ENCODE measurements at places on chromosomes 7 and 10.

DNA sequence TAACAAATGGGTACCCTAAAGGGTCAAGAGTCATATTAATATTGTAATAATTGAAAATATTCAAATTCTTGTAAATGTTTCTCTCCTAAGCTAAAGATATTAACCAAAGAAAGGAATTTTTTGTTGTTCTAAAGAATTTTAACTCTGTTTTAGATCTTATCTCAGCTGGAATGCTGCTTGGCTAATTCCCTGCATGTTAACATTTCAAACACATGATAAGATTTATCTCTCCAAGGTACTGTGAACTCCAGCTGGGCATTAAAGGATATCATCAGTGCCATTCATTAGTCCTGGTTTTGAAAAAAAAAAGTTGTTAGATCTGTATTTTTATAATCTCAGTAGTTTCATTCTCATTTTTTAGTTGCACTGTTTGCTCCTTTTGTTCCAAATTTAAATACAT lies 76.9 kb downstream of the MAPK8 start:
- no peak for DNase-seq

DNA sequence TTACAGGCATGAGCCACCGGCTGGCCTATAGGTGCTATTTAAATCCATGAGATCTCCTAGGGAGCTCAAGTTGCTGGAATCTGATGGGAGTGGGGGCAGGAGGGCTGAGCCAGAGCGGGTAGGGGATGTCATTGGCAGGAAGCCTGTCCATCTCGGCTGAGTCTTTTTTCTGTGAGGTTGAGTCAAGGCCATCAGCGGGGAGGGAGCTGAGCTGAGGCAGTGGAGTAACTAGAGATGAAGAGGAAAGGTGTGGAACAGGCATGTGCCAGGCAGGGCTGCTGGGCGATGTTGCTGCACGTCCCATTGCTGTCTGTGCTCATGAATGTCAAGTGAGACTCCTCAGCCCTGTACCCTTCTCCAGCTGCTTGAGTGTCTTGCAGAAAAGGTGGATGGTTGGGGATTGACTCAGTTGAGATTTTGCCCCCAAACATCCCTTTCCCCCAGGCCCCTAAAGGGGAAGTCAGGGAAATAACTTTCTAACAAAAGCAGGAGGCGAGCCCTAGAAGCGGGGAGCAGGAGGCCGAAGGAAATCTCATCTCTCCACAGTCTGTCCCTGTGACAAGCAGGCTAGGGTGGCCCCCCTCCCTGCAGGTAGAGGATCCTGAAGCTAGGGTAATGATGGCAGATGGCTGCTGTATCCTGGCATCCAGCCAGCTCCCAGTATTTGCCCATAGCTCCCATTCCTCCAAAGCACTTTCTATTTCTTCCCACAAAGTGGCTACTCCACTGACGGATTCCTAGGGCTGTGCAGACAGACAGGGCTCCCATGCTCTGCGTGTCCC lies 5.4 kb downstream of the ATP6V1F start:
- DNase-seq, result no peak

DNA sequence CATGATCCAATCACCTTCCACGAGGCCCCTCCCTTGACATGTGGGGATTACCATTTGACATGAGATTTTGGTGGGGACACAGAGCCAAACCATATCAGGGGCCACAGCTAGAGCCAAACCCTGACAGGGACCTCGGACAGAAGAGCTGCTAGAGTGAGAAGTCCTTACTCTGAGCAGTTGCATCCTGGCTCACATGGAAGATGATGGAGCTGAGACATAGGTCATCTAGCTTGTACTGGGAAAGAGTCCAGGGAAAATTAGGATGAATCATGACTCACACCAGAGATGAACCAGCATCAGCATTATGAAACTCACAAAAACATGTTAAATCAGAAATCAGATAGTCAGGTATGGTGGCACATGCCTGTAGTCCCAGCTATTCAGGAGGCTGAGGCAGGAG lies 12.8 kb upstream of the FMC1 start:
- no peak for DNase-seq

- DNase-seq, result no peak
These were observed 36.3 kb downstream of the SUFU start for GRCh38 chr10:102540023-102540422.

- no peak for DNase-seq
These were observed 111.3 kb downstream of the PTPN20 start for GRCh38 chr10:47022311-47023131.

DNA sequence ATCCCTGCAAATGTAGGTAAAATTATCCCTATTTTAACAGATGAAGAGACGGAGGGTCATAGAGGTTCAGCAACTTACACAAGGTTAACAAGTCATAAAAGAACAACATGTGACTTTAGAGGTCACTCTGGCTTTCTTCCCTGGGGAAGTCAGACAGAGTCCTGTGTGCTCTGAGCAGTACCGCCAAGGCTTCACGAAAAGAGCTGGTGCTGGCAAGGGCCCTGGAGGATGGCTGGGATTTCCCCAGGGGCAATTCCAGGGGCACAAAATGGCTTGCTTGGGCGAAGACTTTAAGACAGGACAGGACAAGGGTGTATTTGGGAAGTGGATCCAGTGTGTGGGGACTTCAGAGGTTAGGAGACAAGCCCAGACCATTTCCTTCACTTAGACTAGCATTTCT lies 144.1 kb downstream of the PIP4K2A start:
- no peak for DNase-seq

DNA sequence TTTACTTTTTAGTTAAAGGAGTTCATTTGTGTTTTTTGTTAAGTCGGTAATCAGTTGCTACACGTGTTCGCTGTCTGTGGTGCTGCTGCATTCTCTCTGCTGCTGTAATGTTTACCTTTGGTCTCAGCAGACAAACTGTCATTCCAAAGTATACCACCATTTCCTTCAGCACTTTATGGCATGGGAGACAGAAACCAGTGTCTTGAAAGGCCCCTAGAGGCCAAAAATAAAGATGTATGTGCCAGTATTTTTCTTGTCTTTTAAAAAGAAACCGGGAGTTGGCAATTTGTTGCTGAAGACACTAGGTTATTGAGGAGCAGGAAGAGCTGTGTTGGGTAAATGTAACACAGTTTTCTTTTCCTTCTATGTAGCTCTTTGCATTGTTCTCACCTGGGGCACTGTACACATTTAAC lies 24.1 kb downstream of the ZNF92 start:
- DNase-seq, result no peak

DNA sequence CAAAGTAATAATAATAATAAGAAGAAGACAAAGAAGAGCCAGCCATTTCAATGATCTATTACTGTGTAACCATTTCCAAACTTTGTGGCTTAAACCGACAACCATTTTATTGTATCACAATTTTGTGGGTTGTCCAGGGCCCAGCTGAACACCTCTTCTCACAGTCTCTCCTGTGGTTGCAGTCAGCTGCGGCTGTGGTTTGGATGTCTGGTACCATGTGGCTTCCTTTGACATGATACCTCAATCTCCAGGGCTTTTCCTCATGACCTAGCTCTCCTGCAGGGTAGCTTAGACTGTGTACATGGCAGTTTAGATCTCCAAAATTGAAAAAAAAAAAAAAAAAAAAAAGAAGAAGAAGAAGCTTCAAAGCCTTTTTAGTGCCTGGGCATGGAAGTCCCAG lies 72.6 kb upstream of the NFKB2 start:
- DNase-seq, result peak; percentile 2

DNA sequence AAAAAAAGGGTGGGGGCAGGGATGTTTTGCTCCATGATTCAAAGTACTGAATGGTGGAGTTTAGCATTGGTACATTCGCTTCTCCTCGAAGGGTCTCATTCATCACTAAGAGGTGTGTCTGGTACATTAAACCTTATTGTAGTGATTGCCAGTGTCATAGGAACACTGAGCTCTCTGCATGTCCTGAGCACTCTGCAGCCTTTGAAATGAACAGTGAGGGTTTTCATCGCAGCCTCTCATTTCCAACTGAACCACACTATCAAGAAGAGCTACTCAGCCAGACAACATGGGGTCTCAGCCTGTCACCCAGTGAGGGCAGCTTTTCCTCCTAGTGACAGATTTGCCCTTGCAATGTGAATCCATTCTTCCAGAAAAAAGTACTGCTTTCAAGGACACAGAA lies 7.6 kb upstream of the DEPP1 start:
- DNase-seq, result no peak

GRCh38 chr10:88070080-88070880 lies 206.9 kb downstream of the PTEN start:
- no peak for DNase-seq

DNA sequence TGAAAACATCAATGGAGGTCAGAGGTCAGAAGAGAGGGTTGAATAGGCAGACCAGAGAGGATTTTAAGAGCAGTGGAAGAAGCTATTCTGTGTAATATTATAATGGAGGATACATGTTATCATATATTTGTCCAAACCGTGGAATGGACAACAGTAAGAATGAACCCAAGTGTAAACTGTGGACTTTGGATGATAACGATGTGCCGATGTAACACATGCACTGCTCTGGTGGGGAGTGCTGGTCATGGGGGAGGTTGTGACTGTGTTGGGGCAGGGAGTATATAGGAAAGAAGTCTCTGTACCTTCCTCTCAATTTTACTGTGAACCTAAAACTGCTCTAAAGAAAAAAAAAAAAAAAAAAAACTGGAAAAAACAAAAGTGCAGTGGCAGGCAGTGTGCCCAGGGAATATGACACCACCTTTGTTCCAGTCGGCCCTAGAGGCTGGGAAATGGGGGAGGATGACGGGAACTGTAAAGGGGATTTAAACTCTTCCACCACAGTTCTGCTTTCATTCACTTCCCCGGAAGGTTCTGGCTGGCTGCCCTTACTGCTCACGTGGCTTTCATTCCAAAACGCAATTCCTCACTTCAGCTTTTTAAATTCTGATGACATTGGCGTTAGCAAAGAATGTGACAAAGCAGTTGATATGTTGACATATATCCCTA lies 113.7 kb upstream of the ANKRD1 start:
- DNase-seq, result no peak

DNA sequence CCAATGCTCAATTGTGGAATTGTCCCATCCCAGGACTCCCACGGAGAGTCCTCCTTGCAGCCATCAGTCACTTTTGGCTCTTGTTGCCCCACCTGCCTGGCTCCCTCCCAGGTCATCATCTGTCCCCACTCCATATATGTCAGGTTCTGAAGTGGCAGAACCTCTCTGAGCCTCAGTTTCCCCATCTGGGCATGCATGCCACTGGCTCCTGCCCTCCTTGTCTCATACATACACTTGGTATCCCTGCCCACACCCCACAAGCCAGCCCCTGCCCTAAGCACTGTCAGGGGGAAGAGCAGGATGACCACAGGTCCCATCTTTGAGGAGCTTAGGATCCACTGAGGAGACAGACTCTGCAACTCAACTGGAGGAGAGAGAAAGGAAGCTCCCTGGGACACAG lies 156.9 kb downstream of the GRID1 start:
- DNase-seq, result no peak

- DNase-seq, result no peak
These were observed 46.7 kb downstream of the PLPP4 start for GRCh38 chr10:120503689-120504088.

DNA sequence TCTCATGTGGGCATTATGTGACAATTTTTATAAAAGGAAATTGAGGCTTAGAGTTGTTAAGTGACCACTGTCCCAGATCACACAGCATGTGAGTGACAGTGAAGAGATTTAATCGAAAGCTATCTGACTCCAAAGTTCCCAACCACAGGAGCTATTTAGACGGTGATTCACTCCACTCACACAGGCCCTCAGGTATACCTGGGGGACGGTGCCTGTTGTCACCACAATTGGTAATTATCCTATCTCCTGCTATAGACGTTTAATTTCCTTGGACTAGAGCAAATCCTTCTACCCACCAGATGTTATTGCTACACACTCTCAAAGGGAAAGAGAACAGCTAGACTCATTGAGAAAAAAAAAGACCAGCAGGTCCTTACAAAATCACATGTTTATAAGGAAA lies 145.5 kb downstream of the KLF6 start:
- DNase-seq, result no peak

GRCh38 chr7:77759294-77759889 lies 38.8 kb downstream of the TMEM60 start:
- peak; percentile 58 for DNase-seq

All from activated T-cell treated with anti-CD3 and anti-CD28 coated beads for 1 hour (primary cell).